ENCODE measurements at places on chromosomes 5 and 9.

DNA sequence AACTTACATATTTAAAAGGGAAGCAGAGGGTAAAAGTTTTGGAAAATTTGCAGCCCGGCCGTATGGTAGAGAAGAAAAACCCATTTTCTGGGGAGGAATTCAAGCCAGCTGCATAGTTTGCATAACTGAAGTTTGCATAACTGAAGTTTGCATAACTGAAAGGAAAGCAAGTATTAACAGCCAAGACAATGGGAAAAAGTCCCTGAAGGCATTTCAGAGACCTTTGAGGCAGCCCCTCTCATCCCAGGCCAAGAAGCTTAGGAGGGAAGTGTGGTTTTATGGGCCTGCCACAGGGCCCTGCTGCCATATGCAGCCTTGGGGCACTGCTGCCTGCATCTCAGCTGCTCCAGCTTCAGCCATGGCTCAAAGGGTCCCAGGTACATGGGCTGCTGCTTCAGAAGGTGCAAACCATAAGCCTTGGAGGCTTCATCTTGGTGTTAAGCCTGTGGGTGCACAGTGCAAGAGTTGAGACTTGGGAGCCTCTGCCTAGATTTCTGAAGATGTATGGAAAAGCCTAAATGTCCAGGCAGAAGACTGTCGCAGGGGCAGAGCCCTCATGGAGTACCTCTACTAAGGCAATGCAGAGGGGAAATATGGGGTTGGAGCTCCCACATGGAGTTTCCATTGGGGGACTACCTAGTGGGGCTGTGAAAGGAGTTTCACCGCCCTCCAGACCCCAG is 36.9 kb upstream of the CXCL14 start:
- no peak for DNase-seq

- no peak for DNase-seq
Measured at GRCh38 chr9:9749591-9749990, 863.2 kb downstream of the PTPRD start.

DNA sequence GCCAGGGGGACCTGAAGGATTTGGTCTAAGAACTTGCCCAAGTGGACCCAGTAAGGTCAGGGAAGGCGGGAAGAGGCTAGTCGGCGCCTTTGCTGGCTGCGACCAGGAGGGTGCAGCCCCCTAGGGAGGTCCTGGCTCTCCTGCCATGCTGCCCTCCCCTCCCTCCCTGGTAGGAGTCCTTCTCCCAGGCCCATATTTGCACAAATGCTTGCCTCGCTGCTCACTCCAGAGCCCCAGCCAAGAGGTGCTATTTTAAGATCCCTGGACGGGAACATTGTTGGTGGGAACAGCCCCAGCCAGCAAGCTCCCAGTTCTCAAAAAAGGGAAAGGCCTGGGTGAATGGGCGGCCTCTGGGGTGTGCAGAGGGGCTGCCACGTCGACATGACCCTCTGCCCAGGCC is 4.3 kb upstream of the IL17B start:
- DNase-seq: no peak

DNA sequence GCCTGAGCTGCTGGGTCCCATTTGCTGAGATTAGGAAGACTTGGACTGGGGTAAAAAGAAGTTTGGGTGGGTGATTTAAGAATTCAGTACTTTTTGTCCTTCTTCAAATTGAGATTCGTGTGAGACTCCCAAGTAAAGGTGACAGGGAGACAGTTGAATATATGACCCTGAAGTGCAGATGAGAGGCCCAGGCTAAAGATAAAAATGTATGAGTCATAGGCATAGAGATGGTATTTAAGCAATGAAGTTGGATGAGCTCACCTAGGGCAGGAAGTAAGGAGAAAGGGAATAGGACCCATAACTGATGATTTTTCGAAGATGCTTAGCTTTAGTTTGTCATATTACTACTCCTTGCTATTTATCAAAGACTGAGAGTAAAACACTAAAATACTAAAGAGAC is 255.9 kb upstream of the ADRA1B start:
- DNase-seq: no peak

DNA sequence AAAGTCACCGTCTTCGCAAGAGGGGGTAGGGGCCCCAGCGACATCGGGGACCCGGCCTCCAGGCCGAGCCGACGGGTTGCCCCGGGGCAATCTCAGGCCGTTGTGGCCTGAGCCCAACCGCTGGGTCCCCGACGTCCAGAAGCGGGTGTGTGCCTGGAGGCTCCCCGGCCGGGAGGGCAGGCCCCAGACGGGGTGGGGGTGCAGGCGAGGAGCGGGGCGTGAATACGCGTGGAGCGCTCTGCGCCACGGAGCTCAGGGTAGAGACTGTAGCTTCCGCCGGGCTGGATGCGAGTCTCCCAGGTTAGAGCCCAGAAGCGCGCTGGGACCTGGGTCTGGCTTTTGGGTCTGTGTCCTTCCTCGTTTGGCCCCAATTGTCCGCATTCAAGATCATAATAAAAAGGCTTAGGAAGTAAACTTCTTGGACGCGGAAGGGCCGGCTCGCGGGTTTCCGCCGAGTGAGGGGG is 3.5 kb downstream of the BARX1 start:
- DNase-seq: no peak

DNA sequence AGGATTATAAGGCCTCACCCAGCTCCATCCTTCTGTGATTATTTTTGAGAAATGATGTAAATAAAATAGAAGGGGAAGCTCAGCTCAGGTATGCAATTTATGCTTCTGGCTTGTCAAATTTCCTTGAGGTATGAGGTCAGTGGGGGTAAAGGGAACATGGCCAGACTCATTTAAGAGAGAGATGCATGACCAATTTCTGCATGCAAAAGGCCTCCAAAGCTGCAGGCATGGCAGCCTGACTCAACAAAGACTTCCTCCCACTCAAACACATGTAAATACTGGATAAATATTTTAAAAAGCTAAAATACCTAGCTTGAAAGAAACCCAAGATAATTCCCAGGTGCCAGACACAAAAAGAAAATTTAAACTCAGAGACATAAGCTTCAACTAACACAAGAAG is 101.4 kb upstream of the SLC1A3 start:
- no peak for DNase-seq

DNA sequence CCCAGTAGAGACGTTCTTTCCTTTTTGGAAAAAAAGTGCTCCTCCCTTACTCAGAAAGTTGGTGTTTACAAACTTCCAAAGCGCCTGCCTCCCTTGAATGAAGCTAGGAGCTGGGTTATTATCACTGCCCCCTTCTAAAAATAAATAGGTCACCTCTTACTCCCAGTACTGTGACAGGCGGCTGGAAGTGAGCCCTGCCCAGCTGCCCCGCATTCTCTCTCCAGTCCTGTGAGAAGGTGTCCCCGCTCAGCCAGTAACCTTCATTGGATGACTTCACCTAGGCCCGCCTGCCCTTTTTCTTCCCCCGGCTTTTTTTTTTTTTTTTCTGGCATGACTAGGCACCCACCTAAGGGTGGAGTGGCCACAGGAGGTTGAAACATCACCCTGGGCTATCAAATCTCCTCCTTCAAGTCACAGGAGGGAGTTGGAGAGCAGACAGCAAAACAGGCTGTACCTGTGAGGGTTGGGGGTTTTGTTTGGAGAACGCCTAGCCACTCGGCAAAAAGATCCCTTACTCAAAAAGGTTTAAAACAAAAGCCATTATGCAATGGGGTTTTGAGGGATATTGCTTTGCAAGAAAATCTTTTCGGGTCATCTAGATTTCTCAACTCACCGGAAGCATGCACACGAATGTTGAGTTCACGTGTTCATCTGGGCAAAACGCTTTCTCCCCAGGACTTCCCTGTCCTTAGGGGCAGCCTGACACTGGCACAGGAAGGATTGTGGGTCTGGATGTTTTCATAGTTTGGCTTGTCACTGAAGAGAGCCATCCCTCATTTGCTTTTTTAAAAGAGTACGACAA is 43.3 kb upstream of the ZNF622 start:
- DNase-seq: no peak
